Activated CD4-positive, alpha-beta T cell treated with anti-CD3 and anti-CD28 coated beads, Interleukin-2, amount 10 ng/mL, durations not matched to agents 24 days and 14 days (primary cell): ENCODE measurements at places on chromosomes 4 and X. TPM values are rescaled to one million over a fixed set of nuclear protein-coding genes. Genes with fewer than 3 reads are reported as not detected.

DNA sequence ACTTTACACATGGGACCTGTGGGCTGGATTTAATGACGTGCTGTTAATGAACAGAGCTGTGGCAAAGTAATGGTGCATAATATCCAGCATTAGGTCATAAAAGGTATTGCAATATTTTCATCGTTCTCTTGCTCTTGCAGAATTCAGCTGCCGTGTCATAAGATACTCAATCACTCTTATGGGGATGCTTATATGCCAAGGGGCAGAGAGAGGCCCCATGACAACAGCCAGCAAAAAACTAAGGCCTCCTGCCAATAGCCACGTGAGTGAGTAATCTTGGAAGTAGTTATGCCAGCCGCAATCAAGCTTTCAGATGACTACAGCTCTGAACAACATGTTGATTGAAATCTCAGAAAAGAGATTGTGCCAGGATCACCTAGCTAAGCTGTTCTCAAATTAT is 616.9 kb downstream of the FSTL5 start:
- DNase-seq = no peak

GRCh38 chr4:16717266-16717970 is 181.0 kb downstream of the LDB2 start:
- DNase-seq = no peak

GRCh38 chr4:44434247-44434646 is 14.4 kb downstream of the KCTD8 start:
- DNase-seq = no peak

CSAG2 gene
- not detected in 2 replicates for total RNA-seq

ESX1 gene
- total RNA-seq = not detected in 2 replicates

GRCh38 chr4:82560853-82561785 is 669 bp downstream of the TMEM150C start:
- DNase-seq = no peak

DNA sequence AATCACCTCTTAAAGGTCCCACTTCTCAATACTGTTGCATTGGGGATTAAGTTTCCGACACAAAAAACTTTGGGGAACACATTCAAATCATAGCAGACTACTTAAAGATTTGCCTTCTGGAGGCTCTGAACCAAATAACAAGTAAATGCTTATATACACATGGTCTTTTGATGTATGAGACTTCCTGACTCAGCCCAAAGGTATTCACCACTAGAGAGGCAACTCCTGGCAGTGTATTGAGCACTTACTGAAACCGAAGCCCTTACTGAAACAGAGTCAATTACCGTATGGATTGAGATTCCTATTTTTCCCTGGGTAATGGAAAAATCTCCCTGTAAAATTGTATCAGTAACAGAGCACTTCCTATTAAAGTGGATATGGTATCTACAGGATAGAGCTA is 45.4 kb downstream of the ZCCHC13 start:
- DNase-seq = no peak

DNA sequence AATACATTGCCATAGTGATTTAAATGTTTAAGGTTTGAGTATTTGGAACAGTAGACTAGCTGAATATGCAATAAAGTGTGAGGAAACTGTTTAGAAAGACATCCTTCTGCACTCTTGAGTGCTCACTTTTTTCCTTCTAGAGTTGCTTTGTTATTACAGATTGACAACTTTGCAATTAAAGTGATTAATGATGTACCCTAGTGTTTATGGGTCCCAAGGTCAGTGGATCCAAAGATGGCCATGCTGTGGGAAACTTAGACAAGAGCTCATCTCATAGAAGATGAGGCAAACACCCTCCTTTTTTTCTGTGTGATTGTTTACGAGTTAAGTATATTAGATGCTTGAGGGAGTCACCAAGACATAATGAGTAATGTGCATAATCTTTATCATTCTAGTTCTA is 118.8 kb downstream of the PDLIM5 start:
- DNase-seq = no peak

DNA sequence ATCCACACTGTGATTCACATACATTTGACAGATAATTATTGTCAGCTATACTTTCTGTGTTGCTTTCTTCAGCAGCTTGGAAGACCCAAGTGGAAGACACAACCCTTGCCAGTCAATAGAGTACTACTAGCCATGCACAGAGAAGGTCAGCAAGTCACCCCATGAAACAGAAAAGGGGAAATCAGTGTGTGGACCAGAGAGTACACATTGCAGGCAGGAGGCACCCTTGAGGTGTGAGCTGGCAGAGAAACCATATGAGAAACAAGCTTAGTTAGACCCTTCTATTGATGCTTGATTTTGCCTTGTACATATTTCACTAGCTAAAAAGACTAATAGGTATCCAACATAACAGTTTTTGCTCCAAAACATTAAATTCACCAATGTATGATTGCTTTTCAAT is 99.5 kb downstream of the NLGN4X start:
- DNase-seq = no peak

GRCh38 chr4:10491401-10491800 is 34.2 kb upstream of the ZNF518B start:
- no peak for DNase-seq

GRCh38 chrX:103398421-103398864 is 22.1 kb downstream of the BEX3 start:
- no peak for DNase-seq

GRCh38 chrX:135345107-135345589 is 35.9 kb downstream of the ETDC start:
- DNase-seq = no peak

CLGN gene
- total RNA-seq = not detected in 2 replicates

PTPN13 gene
- 0.12 and 0.26 TPM in 2 replicates for total RNA-seq

GRCh38 chr4:133112641-133113040 is 36.5 kb upstream of the PCDH10 start:
- DNase-seq = no peak

DNA sequence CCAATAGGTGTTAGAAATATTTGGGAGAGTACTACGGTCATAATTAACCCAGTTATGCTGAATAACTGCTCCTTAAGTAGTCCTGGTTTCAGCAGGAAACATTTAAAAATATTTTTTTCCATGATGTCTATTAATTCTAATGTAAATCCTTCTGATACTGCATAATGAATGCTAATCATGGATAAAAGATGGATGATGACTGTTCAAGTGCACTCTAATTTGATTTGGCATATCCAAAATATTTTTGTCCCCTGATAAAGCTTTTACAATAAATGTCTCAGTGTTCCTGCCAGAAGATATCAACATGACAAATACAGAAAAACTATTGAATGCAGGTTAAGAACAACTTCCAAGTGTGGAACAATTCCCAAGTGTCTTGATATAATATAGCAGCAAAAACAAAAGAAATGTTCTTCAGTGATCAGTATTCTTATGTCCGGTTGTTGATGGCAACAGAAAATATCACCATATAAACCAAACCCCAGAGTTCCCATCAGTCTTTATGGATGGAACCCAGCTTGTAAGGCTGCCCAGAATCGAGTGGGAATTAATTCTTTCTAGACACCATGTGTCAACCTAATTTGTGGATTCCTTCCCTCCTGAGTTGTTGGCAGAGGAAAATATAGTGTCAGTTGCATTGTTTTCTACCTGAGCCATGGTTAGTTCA is 205.4 kb upstream of the GK2 start:
- DNase-seq = no peak

- no peak for DNase-seq
These were observed 24.4 kb downstream of the LRRC66 start for GRCh38 chr4:51995647-51996220.

- no peak for DNase-seq
These were observed 424.8 kb downstream of the CFAP47 start for GRCh38 chrX:36344301-36344700.

DNA sequence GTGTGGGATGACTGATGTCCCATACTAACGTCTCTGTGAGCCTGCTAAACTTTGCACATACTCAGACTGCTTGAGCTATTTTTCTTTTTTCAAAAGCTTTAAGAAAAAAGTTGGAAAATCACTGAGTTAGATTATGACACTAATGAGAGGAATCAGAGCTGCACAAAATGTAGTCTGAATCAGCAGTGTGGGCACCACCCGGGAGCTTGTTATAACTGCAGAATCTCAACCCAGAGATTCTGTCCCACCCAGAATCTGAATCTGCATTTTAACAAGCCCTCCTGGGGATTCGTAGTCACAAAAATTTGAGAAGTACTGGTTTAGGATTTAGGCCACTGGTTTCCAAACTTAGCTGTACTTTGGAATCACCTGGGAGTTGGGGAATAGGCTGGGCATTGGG is 102.1 kb upstream of the MID1IP1 start:
- DNase-seq = no peak

DNA sequence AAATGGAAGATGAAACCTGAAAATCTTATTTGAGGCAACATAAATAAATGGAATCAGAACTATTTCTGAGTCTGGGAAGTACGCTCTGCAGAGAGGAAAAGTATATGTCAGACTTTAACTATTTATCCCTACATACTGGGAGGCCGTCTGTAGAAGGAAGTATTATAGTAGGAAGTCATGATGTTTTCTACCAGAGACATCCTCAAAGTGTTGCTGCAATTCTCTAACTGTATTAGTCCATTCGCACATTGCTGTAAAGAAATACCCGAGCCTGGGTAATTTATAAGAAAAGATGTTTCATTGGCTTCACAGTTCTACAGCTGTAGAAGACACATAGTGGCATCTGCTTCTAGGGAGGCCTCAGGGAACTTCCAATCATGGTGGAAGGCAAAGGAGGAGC is 88.7 kb upstream of the TBL1X start:
- no peak for DNase-seq

SYP gene
- 4.9 and 5.3 TPM in 2 replicates for total RNA-seq

ARHGEF6 gene
- 37.4 and 38.0 TPM in 2 replicates for total RNA-seq

- DNase-seq = no peak
These were observed 129.4 kb downstream of the SPANXA1 start for GRCh38 chrX:141455103-141455502.

ADAMTS3 gene
- not detected in 2 replicates for total RNA-seq

GRCh38 chrX:51461053-51462044 is 35.0 kb downstream of the NUDT11 start:
- DNase-seq = peak; percentile 65

GRCh38 chr4:134178706-134179105 is 22.9 kb downstream of the PABPC4L start:
- DNase-seq = no peak

PRDM5 gene
- total RNA-seq = not detected in 2 replicates

RNF150 gene
- total RNA-seq = 0.02 TPM in 1 of 2 replicates, not detected in the other

ARHGAP10 gene
- total RNA-seq = 7.4 and 8.3 TPM in 2 replicates

ARAP2 gene
- 45.3 and 45.4 TPM in 2 replicates for total RNA-seq

- no peak for DNase-seq
These were observed 17.2 kb downstream of the BTK start for GRCh38 chrX:101368800-101369199.

DNA sequence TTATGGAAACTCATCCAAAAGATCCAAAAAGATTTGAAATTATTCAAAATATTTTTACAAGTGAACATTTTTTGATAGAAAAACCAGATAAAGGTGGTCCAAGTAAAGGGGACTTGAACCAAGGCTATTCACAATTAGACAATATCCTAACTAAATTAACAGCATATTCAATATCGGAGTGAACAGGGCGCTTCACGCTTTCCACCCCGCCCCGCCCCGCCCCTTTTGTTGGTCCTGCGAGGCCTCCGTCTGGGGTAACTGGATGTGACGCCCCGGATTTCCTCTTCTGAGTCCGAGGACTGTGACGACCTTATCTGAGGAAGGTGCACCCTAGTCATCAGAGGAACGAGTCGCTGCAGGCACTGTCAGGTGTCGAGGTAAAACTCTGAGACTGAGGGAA is at the start of gene MAGEB16:
Gene MAGEB16, plus strand, starts transcription at position 301 of the 400 bp plus-strand sequence. CDS start 3,855 bp downstream, outside the sequence.
- no peak for DNase-seq

DNA sequence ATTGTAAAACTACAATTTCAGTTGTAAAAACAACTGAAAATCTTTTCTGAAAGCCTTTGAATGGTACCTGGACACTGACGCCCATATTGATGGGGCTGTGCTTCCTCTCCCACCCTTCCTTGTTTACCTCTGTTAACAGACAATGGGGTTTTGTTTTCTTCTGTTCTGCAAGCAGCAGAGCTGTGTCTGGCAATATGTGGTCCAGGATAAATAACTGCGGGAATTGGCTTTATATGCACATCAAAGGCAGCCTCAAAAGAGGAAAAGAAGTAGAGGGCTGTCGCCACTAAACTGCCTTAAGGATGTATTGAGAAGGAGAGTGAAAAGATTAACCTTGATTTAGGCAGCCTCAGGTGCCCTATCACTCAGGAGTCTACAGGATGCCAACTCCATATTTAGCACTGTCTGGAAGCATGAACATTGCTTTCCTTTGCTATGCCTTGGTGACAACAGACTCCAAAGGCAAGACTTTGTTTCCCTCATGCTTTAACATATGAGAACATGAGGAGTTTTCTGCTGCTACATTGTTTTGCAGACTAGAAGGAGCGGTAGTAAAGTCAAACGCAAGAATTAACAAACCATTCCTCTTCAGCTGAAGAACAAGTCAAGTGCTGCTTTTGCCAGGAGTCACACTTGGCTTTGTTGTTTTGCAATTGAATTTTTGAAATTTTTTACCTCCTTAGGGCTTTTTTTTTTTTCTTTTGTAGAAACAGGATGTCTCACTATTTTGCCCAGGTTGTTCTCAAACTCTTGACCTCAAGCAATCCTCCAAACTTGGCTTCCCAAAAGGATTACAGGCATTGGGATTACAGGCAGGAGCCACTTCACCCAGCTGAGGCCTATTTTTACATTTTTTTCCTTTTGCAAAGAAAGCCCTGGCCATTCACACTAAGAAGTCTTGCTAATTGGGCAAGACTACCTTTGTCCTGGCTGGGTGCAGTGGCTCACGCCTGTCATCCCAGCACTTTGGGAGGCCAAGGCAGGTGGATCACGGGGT is 3.0 kb downstream of the IL21 start:
- peak; percentile 58 for DNase-seq

CITED1 gene
- total RNA-seq = not detected in 2 replicates

CLDN2 gene
- not detected in 2 replicates for total RNA-seq

ALPK1 gene
- total RNA-seq = 8.8 and 9.1 TPM in 2 replicates

DNA sequence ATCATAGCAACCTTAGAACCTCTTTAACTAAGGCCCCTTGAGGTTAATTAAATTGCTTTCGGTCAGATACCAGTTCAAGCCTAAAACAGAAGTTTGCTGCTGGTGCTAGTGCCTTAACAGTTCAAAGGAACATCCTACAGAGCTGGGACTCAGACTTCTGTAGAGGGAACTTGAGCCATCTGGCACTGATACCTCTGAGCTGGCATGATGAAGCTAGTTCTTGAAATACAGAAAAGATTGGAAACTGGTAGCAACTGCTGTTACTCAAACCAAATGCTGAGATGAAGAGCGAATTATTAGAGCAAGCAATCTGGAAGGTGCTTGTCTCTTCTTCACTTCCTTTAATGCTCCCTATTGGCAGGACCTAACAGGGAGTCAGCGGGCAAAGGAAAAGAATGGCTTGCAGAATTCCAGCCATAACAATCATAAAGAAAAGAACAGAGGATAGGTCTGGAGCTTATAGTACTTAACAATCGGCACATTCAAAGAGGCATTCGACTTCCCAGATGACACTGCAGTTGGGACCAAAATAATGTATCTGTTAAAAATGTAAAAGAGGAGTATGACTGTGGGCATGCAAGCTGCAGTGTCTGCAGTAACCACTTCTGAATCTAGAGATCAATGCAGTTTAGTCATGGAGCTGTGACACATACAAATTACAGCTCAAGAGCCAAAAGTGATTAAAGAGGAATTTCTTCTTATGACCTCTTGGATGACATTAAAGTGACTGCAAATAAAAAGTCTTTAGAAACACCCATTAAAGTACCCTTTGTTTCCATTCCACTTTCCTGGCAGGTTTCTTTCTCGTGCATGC is 298.9 kb downstream of the PDGFC start:
- DNase-seq = no peak
